ENCODE measurements at places on chromosomes 2 and 18.

DNA sequence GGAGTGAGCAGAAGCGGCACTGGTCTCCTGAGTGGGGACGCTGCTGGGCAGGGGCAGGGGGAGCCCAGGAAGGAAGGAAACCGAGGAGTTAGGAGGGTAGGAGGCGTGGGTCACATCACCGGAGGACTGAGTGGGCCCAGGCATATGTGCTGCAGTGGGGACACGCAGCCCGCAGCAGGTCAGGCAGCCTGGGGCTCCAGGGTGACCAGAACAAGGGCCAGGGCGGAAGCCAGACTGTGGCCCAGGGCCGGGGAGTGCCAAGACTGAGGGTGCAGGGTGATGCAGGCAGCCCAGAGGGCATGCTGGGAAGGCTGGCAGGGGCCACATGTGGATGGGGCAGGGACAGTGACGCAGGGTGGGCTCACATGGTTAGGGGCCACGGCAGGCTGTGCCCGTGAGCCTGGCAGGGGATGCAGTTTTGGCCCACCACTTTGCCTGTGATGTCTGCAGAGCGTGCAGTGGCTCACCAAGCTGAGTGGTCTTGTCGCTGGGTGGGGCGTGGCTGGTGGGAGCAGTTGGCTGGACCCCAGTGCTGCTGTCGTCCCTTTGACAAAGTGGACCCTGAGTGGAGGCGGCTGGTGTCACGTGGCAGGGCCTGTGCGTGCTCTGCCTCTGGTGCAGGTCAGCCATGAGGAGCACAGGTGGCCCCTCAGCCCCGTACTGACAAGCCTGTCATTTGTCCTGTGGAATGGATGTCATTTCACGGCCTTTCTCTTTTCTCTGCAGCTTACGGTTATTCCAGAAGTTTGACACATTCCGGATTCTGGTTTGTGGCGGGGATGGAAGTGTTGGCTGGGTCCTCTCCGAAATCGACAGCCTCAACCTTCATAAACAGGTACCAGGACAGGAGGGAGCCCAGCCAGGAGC, 87.1 kb downstream of the DGKD start:
- DNase-seq = no peak

DNA sequence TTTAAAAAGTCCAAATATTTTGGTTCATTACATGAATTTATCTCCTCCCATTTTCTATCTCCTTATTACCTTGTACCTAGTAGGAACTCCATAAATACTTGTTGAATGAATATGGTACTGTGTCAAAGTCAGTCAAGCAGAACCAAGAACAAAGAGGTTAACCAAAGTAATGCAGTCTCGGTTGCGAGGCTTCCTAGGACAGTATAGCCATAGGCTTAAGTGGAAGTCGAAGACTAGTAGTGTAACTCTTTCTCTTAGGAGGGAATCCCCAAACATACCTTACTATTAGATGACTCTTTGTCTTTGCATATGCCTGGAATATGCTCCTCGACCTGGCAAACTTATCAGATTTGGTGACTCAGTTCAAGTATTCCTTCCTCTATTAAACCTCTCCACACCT, 4.8 kb downstream of the LIPT1 start:
- DNase-seq = no peak

DNA sequence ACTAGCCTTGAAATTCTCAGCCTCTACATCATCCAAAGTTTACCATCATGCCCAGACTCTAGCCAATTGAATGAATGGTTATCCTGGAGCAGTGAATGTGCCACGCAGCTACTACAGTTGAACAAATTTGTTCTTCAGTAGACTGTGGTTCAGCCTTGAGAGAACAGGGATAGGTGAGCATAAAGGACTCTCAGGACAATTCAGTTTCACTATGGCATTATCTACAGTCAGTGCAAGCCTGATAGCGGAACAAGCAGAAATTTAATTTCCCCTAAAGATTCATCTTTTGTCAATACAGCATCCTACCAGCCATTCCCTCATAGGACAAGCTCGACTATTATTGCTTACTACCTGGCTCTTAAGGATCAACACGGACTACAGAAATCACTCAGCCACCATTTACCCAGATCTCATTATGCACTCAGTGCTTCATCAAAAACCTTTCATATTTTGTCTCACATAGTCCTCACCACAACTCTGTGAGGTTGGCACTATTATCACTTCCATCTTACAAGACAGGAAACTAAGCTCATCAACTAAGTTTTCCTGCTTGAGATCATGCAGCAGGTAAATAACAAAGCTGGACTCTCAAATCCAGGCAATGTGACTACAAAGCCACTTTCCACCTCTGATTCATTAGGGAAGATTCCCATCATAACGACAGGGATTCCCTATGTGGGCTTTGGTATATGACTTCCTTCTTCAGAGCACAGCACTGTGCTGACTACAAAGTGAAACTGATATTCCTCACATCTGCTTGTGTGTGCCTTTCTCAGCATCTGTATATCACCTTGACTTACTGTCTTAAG, 181.5 kb upstream of the ACVR2A start:
- peak; percentile 32 for DNase-seq

DNA sequence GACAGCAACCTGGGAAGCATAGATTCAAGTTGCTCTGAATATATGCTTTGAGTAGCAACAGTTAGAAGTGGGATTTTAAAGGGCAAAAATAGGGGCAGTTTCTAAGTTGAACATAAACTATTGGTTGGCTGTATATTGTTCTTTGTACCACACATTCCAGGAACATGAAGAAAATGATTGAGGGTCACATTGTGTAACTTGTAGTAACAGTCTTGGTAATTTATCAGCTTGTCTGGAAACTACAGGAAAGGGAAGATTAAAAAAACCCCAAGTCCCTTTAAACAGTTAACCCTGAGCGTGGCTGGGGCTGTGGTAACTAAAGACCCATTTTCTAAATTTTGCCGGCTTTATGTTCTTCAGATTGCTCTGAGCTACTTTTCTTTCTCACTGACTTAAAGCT, 7.4 kb downstream of the PLEKHB2 start:
- no peak for DNase-seq

- DNase-seq = peak; percentile 61
Observed at GRCh38 chr2:238970553-238971081, 122.7 kb downstream of the TWIST2 start.

- no peak for DNase-seq
Observed at GRCh38 chr2:73307720-73308119, 14.4 kb upstream of the EGR4 start.

DNA sequence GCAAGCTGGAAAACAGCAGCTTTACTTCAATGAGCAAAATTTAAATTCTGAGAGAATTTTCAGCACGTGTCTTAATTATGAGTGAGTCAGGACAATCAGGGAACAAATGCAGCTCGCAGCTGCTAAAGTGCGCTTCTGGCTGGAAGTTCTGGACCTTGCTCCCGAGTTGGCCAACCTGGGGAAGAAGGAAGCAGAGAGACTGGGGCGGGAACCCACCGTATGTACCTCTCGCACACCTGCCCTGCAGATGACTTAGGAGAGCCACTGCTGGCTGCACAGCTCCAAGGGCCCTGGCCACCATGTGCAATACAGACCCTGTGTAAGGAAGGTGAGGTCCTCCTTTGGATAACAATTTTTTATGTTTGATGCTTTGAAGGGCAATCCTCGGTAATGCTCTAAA, 42.4 kb downstream of the REEP1 start:
- no peak for DNase-seq

GRCh38 chr2:127712999-127713398, 11.7 kb downstream of the SFT2D3 start:
- no peak for DNase-seq

- no peak for DNase-seq
Observed at GRCh38 chr2:25566694-25567093, 106.7 kb downstream of the DTNB start.

DNA sequence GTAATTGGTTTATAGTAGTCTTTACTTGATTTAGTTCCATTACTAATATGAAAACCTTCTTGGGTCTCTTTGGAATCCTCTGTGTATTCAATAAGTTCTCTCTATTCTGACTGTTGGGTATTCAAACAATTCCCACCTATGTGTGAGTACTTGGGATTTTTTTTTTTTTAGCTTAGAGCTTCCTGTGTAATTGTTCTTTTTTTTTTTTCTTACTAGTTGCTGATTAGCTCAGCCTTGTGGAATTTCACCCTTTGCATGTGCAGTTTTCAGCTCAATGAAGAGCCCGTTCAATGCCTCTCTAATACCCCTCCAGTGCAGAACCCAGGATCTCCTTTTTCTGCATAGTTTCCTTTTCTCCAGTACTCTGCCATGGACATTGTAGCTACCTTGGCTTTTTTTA, 339.1 kb upstream of the GALNT5 start:
- no peak for DNase-seq

GRCh38 chr2:30208453-30208852, 22.9 kb upstream of the LBH start:
- peak; percentile 59 for DNase-seq

DNA sequence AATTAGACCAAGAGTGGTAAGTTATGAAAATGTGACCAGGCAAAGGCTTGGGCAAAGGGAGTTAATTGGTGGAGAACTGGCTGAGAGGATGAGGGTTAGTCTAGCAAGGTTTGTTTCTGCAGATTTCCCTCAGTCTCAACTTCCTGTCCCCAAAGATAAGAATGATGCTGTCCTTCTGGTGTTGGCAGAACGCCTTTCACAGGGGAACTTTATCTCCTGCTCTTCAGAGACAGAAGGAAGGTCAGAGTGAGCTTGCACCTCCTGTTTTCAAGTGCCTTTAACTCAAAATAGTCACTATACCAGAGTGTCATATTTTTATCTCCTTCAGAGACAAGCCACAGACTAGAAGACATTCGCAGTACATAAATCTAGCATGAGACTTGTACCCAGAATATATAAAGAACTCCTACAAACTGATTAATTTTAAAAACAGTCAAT, 95.7 kb downstream of the TEX51 start:
- no peak for DNase-seq

DNA sequence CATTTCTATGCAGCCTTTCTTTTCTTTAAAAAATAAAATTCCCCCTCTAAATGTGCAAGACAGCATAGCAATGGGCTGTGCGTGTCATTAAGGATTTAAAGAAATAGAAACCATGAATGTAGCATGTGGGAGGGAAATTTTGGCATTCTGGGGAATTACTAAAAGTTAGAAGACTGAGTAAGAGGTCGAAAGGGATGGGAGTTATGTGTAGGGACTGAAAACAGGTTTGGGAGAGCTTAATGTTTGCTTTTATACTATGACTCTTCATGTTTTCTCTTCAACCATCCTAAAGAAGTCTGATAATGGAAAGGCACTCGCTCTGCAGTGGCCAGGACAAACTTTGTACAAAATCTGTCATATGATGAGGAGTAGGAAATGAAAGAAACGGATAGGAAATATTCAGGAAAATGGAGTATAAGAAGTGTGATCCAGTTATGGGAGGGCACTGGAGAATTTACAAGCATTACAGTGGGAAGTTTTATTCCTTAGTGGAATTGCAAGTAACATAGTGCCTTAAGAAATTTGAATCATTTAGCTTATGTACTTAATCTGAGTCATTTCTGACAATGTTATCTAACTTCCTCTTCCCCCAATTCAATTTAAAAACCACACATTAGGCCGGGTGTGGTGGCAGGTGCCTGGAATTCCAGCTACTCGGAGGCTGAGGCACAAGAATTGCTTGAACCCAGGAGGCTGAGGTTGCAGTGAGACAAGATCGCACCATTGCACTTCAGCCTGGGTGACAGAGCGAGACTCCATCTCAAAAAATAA, 20.6 kb downstream of the TMEM87B start:
- no peak for DNase-seq

GRCh38 chr2:236928380-236929037, 157.2 kb upstream of the COPS8 start:
- no peak for DNase-seq

DNA sequence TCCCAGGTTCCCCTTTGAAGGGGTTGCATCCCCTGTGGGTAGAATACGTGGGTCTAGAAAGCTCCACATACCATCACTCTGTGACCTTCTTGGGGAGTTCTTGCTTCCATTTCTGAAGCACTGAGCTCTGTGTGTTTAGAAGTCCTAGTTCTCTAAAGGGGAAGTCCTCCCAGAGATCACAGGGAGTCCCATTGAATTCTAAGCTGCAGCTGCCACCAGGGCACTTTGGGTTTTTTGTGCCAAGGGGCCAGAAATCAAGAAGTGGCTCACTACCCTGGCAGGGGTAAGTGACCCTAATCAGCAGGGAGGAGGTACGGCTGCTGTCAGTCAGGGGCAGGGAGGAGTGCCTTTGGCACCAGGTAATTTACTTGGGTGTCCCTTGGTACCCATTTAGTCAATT, 70.9 kb downstream of the EHD3 start:
- DNase-seq = no peak

- DNase-seq = no peak
Observed at GRCh38 chr18:11834772-11835171, 16.4 kb upstream of the CHMP1B start.

DNA sequence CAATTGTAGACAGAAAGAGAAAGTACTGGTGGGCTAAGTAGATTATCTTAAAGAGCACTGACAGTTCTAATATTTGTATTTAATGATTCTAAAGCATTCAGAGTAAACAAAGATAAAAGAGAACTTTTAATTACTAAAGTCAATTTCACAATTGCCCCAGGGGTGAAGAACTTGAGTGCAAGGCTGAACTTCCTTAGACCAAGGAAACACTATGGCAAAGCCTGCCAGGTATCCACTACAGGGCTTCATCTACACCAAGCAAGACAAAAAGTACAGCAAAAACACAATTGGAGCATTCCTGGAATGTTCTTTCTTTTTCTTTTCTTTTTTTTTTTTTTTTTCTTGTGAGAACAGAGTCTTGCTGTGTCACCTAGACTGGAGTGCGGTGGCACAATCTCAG, 46.9 kb upstream of the NDUFV2 start:
- no peak for DNase-seq

DNA sequence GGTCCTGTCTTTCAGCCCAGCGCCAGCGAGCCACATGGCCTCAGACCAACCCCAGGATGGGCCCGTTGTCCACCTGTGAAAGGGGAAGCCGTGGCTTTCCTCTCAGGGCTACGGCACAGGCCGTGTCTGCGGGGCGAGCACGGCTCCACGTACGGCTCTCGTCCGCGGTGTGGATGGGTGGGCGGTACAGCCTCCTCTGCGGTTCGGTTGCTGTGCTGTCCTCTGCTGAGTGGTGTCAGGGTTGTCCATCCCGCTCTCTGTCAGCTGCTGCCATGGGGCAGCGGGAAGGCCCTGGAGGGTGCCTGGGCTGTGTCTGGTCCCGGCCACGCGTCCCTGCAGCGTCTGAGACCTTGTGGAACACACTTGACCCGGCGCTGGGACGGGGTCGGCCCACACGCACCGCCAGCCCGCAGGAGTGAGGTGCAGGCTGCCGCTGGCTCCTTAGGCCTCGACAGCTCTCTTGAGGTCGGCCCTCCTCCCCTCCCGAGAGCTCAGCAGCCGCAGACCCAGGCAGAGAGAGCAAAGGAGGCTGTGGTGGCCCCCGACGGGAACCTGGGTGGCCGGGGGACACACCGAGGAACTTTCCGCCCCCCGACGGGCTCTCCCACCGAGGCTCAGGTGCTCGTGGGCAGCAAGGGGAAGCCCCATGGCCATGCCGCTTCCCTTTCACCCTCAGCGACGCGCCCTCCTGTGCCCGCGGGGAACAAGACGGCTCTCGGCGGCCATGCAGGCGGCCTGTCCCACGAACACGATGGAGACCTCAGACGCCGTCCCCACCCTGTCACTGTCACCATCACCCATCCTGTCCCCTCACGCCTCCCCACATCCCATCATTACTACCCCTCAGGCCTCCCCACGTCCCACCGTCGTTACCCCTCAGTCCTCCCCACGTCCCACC, 128.7 kb downstream of the NFATC1 start:
- peak; percentile 83 for DNase-seq
